ENCODE measurements at places on chromosomes 5 and 9.
A peak's percentile ranks its signal among the peaks of the same experiment; 100 is the strongest.

DNA sequence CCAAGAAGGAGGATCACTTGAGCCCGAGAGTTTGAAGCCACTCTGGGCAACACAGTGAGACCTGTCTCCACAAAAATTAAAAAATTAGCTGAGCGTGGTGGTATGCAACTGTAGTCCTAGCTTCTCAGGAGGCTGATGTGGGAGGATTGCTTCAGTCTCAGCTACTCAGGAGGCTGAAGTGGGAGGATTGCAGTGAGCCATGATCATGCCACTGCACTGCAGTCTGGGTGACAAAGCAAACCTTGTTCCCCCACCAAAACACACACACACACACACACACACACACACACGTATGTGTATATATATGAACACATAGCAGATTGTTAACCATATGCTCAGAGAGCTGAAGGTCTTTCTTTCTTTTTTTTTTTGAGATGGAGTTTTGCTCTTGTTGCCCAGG lies 157.5 kb upstream of the MAST4 start:
- no peak for DNase-seq

- no peak for DNase-seq
Measured at GRCh38 chr9:123305879-123306278, 37.5 kb upstream of the STRBP start.

- no peak for DNase-seq
Measured at GRCh38 chr9:79140751-79141150, 431.0 kb upstream of the TLE4 start.

GRCh38 chr5:63963080-63963735 lies 963 bp upstream of the HTR1A start:
- no peak for DNase-seq

DNA sequence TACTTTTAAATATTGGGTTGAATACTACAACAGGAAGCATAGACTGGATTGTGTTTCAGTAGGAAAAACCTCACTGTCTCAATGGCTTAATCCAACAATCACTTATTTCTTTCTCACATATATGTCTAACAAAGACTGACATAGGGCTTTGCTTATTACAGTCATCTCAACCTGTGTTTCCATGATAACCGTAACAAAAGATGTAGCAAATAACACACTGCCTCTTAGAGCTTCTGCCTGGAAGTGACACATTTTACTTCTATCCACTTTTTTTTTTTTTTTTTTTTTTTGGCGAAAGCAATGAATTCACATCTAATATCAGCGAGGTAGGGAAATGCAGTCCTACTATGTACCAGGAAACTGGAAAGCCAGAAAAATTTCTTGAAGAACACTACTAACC lies 204.9 kb upstream of the CDKN2B start:
- no peak for DNase-seq

- DNase-seq = no peak
Measured at GRCh38 chr9:2727966-2728613, 10.8 kb downstream of the KCNV2 start.

DNA sequence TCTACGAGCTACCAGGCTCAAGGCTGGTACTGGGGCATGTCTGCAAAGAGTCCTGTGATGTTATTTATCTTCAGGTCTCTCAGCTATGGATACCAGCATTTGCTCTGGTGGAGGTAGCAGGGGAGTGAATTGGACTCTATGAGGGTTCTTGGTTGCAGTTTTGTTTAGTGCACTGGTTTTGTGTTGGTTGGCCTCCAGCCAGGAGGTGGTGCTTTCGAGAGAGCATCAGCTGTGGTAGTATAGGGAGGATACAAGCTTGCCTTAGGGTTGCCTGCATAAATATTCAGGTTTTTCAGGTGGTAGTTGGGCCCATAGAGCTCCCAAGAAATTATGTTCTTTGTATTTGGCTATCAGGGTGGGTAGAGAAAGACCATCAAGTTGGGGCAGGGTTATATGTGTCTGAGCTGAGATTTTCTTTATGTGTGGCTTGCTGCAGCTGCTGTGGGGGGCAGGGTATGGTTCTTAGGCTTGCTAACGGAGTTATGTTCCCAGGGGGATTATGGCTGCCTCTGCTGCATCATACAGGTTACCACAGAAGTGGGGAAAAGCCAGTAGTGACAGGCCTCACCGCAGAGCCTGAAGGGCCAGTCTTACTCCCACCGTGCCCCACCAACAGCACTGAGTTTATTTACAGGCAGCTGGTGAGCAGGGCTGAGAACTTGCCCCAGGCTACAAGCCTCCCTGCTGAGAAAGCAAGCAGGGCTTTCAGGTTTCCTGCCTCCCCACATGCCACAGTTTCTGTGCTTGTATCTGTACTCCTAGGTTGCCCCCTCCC lies 9.7 kb upstream of the RIOK2 start:
- no peak for DNase-seq

DNA sequence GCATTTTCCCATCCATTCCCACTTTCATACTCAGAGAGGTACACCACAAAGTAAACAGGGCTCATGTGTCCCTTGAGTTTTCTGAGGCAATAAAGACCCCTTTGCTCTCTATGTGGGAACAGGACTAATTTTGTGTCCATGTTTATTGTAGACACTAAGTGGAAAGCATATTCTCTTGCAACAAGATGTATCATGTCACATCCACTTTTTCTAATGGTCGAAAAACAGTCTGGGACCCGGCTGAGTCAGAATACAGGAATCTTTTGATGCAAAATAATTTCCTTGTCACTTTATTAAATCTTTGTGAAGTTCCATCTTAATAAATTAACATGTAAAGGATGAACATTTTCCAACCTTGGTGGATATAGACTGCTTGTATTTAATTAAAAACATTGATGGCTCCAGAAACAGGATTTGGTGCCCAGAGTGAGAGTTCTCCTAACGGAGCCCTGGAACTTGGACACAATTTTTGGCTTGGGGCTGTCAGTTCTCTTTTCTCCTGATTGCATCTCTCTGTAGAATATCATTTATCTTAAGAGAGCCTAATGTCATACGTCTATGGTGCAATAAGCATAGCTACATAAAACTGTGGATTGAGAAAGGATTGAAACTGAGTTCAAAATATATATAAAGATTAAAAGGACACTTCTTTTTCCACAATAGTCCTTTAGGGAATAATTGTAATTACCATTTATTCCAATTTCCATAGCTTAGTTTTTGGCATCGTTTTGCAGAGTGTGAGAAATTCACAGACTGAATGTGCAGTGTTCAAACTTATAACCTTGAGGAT lies 1116.7 kb upstream of the SEMA6A start:
- peak; percentile 20 for DNase-seq

DNA sequence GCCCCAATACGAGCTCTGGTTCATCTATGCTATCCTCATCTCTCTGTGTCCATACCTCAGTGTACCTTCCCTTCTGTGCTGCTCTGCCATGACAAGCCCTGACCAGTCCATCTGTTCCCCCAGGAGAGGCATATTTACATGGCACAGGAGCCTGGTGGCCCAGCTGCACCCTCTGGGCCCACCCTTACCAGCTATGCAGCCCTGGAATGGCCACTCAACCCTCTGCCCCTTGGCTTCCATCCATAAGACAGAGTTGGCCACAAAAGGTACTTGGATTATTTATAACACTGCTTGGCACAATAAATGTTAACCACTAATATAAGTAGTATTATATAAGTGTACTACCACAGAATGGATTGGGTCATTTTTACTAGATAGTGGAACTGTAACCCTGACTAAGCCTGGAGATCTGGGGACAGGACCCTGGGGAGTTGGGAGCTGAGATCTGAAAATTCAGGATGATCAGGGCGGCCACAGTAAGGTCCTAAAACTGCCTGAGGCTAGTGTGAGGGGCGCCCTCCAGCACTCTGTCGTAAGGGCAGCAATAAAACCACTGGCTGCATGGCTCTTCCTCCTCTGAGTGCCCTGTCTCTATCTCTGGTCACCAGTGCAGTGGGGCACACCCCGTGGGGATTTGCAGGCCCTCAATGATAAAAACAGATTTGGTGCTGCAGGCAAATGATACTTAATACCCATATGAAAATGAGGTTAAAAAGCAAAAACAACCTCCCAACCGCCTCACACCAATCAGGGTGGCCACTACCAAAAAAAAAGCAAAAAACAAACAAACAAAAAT lies 65.8 kb downstream of the SEMA4D start:
- DNase-seq = no peak

DNA sequence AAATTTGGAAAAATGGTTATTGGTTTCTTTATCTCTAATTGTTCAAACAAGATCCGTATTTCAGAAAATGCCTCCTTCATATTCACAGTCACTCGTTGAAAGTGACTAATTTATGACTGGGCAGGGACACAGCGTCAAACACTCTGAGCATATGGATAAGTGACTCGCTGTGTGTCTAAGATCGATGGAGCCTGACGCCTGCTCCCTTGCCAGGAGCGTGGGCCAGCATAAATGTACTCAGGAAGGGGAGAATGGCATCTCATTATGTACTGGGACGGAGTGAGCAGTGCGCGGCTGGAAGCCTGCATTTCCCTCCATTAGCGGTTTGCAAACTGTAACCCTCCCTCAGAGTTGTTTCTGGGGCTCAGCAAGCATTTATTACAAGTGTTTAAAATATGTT lies 79.8 kb upstream of the CAST start:
- DNase-seq = no peak

DNA sequence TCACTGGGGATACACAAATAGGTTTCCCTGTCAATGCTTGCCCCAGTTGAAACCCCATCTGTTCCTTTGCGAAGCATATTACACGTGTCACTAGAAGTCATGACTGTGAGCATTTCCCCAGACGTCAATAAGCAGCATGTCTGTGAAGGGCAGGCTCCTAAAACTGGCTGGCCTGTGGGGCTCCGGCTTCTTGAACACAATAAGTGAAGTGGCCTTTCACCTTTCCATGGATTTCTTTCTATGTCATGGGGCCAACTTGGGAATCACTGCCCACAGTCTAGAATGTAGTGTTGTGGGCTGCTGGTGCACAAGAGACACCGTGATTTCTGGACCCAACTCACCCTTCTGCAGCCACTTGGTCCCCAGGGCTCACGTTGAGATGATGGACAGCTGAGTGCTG lies 60.4 kb upstream of the CTSL start:
- no peak for DNase-seq

DNA sequence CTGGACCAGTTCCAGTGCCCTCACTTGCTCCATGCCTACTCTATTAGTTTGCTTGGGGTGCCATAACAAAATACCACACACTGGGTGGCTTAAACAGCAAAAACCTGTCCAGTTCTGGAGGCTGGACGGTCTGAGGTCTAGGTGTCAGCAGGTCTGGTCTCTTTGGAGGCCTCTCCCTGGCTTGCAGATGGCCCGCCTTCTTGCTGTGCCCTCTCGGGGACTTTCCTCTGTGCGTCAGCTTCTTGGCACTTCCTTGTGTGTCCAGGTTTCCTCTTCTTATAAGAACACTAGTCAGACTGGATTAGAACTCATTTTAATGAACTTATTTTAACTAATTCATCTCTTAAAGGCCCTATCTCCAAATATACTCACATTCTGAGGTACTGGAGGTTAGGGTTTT lies 97.2 kb downstream of the CARTPT start:
- no peak for DNase-seq

- no peak for DNase-seq
Measured at GRCh38 chr9:121976751-121977150, 116.4 kb downstream of the TTLL11 start.

- peak; percentile 36 for DNase-seq
Measured at GRCh38 chr5:91038180-91038808, 344.8 kb downstream of the ARRDC3 start.

DNA sequence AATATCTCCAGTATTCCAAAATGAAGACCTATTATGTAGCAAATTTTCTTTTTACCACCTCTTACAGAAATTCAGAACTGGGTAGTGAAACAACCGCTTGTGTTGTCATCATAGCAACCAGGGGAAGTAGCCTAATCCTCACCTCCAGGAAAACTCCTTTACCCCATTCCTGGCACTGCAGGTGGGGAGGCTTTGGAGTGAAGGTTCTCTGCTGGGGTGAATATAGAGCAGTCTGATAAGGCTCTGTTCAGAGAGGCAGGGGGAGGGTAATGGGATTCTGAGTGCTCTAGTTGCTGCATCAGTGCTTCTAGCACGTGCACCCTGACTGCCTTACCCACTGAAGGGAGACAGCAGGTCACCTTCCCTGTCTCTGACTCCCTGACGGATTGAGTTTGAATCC lies 116.2 kb downstream of the MAN2A1 start:
- DNase-seq = peak; percentile 33

DNA sequence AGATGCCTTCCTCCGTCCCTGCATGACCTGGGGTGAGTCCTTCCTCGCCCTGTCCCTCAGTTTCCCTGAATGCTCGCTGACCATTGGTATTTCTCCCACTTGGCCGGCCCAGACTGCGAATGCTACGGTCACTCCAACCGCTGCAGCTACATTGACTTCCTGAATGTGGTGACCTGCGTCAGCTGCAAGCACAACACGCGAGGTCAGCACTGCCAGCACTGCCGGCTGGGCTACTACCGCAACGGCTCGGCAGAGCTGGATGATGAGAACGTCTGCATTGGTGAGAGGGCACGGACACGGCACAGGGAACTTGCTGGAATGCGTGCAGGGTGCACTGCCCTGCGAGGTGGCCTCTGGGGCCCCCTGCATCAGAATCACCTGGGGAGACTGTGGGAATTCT lies 77.1 kb downstream of the NTNG2 start:
- no peak for DNase-seq

DNA sequence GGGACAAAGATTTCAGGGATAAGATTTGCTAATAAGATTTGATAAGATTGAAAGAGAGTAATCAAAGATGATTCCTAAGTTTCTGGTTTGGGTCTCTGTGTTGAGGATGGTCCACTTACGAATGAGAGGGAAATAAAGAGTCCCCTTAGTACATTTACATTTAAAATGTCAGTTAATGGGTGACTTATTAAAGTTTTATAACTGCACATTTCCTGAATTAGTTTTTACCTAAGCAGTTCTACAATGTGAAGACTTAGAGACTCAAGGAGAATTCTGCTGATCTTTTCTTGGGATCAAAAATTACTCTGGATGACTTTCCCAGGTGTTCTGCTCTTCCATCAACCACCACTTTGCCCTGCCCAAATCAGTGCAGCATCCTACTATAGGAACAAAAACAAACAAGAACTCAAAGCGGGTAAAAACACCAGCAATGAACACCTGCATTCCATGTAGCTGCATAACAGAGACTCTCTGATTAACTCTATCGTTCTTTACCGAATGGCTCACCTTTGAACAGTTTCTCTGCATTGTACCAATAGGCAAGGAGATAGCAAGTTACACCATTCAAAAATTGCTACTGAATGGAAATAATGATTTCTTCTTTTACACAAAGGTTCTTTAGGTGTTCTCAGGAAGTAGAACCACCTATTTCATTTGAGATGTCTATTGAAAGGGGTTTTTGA lies 65.3 kb downstream of the PRLR start:
- no peak for DNase-seq

GRCh38 chr9:95494022-95494415 lies 22.8 kb downstream of the PTCH1 start:
- no peak for DNase-seq

- DNase-seq = no peak
Measured at GRCh38 chr5:80191991-80192398, 63.9 kb downstream of the SERINC5 start.

DNA sequence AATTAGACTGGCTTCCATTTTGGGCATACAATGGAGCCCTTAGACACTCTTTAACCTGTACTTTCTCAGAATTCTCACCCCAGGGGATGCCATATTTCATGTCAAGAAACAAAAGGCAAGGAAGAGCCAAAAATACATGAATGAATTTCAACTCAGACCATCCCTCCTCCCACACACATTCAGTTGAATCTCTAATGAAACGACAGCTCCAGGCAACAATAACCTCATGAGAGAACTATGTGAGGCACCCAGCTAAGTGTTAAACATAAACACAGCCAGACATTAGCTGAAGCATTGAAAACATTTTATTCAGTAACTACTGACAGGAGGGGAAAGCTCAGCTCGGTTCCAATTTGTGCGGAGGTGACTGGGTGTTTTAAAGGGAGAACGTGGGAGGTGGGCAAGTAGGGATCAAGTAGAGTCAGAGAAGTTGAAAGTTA lies 1359.1 kb upstream of the CDH9 start:
- DNase-seq = peak; percentile 14

Data from stomach (tissue), 19 donors.